ENCODE measurements at places on chromosomes 4 and X. TPM values are rescaled to one million over a fixed set of nuclear protein-coding genes. Genes with fewer than 3 reads are reported as not detected.

The GSX2 gene
- 1.7 TPM for total RNA-seq

The FSTL5 gene
- 79.2 TPM for total RNA-seq

The GPM6B gene
- 323 TPM for total RNA-seq

The CORIN gene
- 0.49 TPM for total RNA-seq

The PFKFB1 gene
- 0.25 TPM for total RNA-seq

The TLR10 gene
- 0.74 TPM for total RNA-seq
